ENCODE measurements at places on chromosomes 1 and 21.

- no peak for DNase-seq
Observed at GRCh38 chr1:107550358-107550757, 409.5 kb downstream of the NTNG1 start.

- no peak for DNase-seq
Observed at GRCh38 chr1:151841141-151841540, 1.5 kb upstream of the C2CD4D start.

GRCh38 chr1:234755449-234755863 lies 145.5 kb upstream of the IRF2BP2 start:
- no peak for DNase-seq

GRCh38 chr21:22806278-22806677 lies 1808.1 kb downstream of the NCAM2 start:
- no peak for DNase-seq

GRCh38 chr1:82485591-82486369 lies 685.0 kb downstream of the ADGRL2 start:
- DNase-seq = no peak

DNA sequence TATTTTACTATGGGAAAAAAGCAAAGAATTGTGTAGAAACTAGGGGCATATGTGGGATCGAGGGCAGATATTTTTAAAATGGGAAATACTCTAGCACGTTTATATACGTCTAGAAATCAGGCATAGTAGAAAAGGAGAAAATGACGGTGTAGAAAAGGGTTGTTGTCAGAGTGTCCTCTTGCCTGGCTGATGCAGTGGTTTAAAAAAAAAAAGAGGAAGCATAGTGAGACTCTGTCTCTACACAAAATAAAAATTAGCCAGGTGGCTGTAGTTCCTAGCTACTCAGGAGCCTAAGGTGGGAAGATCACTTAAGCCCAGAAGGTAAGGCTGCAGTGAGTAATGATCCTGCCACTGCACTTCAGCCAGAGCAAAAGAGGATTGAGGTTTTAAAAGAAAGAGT lies 64.7 kb upstream of the LRRC7 start:
- DNase-seq = no peak

DNA sequence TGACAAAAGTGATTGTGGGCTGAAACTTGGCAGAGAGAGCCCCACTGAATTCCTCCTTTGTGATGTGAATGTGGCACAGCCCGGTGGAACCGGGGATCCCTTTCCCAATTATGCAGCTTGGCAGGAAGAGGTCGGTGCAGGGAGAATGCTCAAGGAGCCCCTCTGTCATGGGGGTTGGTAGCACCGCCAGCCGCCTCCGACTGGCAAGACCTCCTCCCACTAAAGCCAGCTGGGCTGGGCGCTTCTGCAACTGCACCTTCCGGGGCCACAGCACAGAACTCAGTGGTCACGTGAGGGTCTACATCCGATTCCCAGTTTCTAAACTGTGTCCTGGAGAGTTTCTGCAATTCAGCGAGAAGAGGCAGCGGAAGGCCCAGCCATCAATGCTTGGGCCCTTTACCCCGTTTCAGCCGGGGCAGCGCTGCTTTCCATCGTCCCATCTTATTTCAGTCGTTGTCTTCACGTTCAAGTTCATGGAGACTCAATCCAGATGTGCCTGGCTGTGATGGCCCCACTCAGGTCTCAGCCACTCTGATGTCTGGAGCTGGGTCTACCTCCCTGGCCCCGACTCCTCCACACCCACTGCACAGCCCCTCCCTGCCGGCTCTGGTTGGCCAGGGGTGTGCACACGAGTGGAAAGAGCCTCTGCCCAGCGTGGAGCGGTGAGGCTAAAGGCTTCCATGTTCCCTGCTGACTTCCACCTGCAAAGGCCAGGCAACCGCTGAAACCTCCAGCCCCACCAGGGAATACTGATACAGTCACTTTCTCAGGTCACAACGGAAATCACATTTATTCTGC lies 39.8 kb upstream of the FHAD1 start:
- DNase-seq = no peak

GRCh38 chr1:205041998-205042910 lies 758 bp upstream of the CNTN2 start:
- DNase-seq = no peak

DNA sequence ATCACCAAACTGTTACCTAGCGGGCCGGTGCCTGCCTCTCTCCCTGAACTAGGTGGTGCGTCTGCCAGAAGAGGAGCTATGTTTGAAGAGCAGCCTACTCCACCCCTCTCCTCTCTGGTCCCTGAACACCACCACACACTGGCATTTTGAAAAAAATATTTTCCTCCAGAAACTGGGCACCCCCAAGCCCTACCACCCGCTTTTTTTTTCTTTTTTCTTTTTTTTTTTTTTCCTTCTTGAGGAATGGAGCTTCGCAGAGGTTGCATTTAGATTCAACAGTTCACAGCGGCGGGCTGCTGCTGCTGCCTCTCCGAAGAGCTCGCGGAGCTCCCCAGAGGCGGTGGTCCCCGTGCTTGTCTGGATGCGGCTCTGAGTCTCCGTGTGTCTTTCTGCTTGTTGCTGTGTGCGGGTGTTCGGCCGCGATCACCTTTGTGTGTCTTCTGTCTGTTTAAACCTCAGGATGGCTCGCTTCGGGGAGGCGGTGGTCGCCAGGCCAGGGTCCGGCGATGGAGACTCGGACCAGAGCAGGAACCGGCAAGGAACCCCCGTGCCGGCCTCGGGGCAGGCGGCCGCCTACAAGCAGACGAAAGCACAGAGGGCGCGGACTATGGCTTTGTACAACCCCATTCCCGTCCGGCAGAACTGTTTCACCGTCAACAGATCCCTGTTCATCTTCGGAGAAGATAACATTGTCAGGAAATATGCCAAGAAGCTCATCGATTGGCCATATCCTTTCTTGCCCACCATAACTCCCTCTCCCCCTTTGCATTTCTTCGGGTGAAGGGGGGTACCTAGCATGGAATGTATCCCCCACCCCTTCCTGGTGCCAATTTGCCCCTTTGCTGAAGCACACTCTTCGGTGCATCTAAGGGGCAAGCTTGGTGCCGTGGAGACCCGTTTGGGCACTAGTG lies at the start of gene CACNA1E:
TSS of gene CACNA1E (plus strand) at position 233 of the 911 bp plus-strand sequence. CDS start at position 461, 228 bp downstream.
- DNase-seq = no peak

- no peak for DNase-seq
Observed at GRCh38 chr1:228542981-228543380, 55.8 kb downstream of the RNF187 start.

GRCh38 chr1:216888731-216889130 lies 165.5 kb upstream of the ESRRG start:
- DNase-seq = no peak

- no peak for DNase-seq
Observed at GRCh38 chr1:15760520-15761211, 2.1 kb downstream of the FBLIM1 start.

- no peak for DNase-seq
Observed at GRCh38 chr1:19988267-19989006, 9.0 kb upstream of the PLA2G2A start.

DNA sequence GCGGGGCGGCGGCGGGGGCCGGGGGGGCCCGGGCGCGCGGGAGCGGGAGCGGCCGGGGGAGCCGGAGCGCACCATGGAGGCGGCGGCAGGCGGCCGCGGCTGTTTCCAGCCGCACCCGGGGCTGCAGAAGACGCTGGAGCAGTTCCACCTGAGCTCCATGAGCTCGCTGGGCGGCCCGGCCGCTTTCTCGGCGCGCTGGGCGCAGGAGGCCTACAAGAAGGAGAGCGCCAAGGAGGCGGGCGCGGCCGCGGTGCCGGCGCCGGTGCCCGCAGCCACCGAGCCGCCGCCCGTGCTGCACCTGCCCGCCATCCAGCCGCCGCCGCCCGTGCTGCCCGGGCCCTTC lies 546 bp downstream of the SKI start:
- DNase-seq = no peak

DNA sequence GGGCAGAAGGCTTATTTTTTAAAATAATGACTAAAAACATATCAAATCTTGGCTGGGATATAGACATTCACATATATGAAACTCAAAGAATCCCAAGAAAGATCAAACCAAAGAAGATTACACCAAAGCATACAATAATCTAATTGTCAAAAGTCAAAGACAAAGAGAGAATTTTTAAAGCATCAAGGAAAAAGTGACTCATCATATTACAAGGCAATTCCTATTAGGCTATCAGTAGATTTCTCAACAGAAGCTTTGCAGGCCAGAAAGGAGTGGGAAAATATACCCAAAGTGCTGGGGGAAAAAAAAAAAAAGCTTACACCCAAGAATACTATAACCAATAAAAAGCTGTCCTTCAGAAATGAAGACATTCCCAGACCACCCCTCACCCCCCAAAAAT lies 375.6 kb downstream of the BRINP2 start:
- no peak for DNase-seq

- no peak for DNase-seq
Observed at GRCh38 chr1:206524739-206525364, 17.5 kb downstream of the RASSF5 start.

DNA sequence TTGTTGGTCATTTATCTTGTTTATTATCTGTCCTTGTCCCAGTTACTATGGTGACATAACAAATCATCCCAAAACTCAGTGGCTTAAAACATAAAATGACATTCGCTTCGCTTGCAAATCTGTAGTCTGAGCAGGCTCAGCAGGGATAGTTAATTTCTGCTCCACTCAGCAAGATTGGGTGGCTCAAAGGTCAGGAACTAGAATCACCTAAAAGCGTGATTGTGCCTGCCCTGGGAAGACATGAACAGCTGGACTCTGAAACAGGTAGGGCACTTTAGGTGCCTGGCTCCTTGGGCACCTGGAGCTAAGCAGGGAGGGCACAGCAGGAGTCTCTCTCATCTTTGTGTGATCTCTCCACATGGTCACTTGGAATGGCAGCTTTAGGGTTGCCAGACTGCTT lies 14.7 kb upstream of the TRAF3IP3 start:
- DNase-seq = no peak

DNA sequence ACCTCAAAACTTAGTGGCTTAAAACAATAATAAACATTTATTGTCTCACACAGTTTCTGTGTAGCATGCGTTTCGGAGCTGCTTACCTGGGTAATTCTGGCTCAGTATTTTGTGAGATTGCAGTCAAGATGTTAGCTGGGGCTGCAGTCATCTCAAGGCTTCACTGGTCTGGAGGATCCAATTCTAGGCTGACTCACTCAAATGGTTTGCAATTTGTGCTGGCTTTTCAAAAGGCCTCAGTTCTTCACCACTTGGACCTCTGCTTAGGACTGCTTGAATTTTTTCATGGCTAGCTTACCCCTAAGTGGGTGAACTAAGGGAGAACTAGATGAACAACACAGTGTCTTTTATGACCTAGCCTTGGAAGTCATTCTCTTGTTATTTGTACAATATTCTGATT lies 21.0 kb downstream of the XPR1 start:
- DNase-seq = no peak

GRCh38 chr1:246587606-246588005 lies 21.4 kb downstream of the CNST start:
- no peak for DNase-seq

DNA sequence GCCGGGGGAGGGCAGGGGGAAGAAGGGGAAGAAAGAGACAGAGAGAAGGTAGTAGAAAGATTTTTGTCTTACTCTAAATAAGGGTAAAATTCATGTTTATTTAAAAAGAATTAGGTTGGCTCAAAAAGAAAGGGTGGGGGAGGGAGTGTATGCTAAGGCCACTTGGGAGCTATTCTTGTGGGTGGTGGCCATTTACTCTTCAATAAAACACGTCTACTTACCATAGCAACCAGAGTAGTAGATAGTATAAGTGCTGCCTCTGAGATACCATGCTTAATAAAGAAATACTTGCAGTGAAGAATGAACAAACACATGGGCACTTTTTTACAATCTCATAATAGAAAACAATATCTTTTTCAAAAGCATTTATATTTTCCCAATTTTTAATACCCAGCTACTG lies 538.1 kb upstream of the PTBP2 start:
- DNase-seq = no peak

- no peak for DNase-seq
Observed at GRCh38 chr21:15015622-15016471, 49.0 kb downstream of the NRIP1 start.

- DNase-seq = no peak
Observed at GRCh38 chr1:41493117-41493536, 8.6 kb upstream of the EDN2 start.

- no peak for DNase-seq
Observed at GRCh38 chr1:233936422-233936821, 31.9 kb downstream of the SLC35F3 start.

DNA sequence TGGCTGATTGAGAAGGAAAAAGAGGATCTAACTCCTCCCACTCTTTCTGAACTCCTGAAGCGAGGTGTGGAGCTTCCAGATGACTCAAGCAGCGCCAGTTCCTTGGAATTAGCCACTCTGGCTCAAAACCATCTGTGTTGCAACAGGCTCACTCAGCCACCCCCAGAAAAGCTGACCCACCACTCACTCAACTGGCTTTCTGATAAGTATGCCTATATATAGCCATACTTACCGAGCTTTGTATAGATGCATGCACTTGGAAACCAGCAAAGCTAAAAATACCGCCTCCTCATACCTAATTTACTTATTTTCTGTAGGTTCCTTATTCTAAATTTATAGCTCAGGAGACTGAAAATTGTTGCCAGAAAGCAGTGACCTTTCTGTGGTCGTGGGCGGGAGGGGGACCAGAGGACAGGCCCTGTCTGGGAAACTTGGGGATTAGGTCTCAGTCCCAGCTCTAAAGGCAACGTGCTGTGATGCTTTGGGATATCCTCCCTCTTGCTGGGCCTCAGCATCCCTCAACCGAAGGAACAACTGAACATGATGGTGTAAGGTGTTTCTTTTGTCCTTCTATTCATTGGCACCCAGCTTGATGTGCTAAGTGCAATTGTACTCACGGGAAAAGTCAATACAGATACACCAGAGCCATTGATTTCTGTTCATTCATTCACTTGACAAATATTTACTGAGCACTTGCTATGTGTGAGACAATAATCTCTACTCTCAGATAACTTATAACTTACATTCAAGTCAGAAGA lies 65.7 kb downstream of the NENF start:
- DNase-seq = no peak

- DNase-seq = peak; percentile 72
Observed at GRCh38 chr1:15918962-15919715, 56.8 kb downstream of the ZBTB17 start.
